Suppressor macrophage treated with lipopolysaccharide for 4 hours (primary cell): ENCODE measurements at places on chromosomes 7 and 10.

GRCh38 chr7:137981668-137982067 is 20.2 kb downstream of the CREB3L2 start:
- DNase-seq, result no peak

- DNase-seq, result no peak
Observed at GRCh38 chr7:121530227-121531174, 134.4 kb upstream of the FAM3C start.

DNA sequence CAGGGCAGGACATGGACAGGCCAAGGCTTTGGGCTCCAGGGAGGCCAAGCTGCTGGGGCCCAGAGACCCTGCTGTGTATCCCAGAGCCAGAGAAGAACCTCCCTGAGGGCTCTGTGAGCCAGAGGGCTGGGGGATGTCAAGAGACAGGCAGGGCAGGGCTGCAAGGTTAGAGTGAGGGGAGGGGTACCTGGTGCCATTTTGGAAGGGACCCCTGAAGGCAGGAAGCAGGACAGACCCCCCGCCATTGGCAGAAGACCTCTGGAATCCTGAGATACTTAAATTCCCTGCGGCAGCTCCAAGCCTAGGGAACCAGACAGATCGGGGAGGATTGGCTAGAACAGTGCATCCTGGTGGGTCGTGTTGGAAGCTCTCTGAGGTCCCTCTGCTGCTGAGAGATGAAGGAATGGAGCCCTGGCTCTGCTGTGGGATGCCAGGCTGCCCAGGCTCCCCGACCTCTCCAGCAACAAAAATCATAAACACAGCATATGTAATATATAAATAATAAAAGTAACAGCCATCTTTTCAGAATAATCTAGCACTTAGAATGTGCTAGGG is 75.0 kb downstream of the LHPP start:
- no peak for DNase-seq

- DNase-seq, result peak; percentile 64
Observed at GRCh38 chr7:77426052-77426404, 9.9 kb upstream of the GSAP start.

DNA sequence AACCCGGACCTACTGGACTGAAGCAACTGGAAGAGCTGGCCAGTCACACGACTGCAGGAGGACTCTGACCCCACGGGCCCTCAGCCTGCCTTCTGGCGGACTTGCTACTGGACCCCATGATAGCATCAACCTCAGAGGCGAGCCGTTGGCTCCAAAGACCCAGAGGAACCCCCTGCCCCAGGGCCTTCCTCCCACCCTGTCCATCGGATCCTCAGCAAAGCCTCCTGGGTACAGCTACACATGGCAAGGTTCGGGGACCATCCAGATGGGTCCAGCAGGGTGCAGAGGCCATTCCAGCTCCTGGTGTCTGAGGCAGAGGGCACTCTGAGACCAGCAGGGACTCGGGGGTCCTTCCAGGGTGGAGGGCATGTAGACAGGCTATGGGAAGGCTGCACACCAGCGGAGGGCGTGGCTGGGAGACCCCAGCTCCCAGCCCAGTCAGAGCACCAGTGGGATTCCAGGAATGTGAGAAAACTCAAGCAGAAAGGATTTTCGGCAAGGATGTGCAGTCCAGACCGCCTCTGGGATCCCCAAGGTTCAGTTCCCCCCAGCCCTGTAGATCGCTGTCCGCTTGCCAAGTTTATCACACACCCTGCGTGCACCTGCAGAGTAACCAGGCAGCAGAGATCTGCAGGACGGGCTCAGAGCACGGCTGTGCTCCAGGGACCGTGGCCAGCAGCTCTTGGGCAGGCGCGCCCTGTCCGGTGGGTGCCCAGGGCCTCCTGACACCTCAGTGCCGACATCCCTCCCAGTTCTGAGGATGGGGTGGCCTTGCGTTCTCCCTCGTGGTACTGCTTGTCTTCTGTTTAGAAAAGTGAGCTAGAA is 89.8 kb upstream of the PPP2R2D start:
- DNase-seq, result no peak

- DNase-seq, result no peak
Observed at GRCh38 chr7:139972029-139972428, 90.7 kb downstream of the PARP12 start.

DNA sequence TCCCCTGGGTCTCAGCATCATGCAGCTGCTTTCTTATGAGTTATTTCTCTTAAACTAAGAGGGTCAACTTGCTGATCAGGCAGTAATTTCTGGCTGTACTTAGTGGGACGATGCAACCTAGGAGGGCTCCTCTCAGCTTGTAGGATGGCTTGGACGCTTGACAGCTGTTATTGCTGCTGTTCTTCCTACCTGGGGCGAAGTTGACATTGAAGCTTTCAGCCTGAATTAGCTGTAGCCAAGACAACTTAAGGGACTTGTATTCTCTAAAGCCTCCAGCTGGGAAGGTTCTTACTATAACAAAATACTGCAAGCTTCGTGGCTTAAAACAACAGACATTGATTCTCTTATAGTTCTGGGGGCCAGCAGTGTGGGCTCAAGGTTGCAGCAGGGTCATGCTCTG is 224.9 kb downstream of the ACTR3B start:
- no peak for DNase-seq

DNA sequence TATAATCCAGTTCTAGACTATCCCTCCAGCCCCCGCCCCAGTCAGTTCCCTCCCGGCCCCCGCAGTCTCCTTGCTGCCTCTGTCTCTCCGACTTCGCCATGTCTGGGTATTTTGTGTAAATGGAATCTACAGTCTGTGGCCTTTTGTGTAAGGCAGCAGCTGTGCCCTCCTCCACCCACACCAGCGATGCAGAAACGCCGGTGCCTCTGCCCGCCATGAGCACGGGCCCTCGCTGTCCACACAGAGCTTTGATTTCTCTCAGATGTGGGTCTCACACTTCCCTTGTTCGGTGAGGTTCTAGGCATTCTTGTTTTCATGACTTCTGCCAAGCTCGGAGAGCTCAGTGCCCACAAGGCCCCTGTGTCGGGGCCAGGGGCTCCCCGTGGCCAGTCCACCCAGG is 37.8 kb downstream of the NKX6-2 start:
- DNase-seq, result no peak

DNA sequence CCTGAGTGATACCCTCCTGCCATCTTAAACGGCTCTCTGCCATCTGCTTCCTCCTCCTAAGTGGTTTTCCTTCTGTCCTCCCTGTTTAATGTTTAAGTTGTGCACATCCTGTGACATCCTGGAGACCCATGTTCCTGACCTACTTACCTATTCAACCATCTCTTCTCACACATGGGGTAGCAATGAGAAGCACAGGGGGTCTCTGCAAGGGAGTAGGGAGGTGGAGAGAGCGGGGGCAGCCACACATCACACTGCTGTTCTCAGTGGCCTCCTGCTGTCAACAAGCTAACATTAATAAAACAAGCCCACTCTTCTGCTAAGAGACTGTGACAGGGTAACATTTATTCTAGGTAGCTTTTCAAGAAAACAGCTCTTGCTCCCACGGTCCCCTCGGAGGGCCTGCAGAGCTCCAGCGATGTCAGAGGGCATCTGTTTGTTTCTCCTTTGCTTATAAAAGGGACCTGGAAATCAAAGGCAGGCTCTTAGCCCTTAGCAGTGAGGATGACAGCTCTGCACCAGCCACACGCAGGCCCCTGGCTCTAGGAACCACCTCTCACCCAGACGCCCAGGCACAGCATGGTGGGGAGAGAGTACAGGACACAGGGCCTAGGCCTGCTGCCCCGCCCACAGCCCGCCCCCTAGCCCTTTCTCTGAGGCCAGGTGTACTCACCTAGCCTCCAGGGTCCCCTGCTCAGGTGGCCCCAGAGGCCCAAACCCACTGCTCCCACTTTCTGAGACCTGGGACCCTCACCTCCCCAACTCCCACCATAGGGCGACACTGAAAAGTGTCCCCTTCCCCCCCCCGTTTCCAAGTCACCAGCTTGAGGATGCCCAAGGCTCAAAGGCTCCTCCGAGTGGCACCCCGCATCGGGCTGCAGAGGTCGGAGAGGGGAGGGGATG is 943 bp upstream of the SLC18A2 start:
- no peak for DNase-seq

DNA sequence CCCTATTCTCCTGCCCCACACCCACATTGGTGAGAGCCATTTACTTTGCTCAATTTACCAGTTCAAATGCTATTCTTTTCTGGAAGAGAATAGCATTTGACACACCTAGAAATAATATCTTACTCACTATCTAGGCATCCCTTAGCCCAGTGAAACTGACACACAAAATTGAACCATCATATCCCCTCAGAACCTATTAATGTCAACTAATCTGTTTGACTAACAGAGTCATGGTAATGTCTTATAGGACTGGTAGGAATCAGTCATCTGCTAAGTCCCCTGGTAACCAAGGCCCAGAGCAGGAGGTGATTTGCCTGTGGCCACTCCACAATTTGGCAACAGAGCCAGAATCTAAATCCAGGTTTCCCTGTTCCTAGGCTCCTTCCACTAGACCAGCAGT is 63.3 kb downstream of the PPP1R3C start:
- DNase-seq, result no peak

DNA sequence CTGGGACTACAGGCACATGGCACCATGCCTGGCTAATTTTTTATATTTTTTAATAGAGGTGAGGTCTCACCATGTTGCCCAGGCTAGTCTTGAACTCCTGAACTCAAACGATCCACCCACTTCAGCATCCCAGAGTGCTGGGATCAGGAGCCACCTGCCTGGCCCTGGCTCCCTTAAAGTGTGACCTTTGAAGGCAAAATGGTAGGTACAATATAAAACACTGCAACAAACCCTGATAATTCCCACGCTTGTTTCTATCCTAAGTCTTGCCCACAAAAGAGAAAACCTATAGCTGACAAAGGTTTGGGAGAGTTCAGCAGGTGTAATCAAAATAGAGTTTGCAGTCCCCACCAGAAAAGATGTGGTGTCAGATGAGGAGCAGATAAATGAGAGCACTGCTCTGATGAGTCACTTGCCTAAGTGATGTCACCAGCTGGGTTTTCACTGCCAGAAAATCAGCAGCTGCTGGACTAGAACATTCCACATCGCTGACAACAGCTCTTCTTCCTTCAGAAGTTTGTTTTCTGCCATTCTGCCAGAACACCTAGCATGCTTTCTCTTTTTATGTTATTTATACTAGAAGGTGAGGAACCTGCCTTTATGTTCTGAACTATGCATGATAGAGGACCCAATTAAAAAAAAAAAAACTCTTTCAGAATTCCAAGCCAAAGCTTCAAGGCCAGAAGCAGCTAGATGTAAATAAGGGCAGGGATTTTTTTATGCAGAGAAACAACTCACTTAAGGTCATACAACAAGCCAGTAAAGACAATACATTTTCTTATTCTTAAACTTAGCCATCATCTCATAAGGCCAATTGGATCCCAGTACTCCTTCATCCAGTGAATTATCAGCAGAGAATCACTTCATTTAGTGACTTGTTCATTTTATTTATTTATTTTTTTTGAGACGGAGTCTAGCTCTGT is 18.0 kb downstream of the PURB start:
- peak; percentile 70 for DNase-seq

DNA sequence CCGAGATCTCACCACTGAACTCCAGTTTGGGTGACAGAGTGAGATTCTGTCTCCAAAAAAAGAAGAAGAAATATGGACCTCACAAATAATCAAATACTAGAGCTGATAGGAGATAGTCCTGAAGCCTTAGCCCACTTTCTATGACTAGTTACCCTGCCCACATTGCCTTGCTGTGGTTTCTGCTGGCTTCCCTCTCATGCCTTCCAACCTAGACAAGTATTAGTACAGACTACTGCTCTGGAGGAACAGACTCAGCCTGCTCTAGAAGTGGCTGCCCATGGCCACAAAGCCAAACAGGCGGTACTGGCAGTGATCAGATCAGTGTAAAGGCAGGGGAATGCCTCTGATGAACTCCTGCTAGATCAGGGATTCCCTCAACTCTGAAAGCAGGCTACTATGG is 89.7 kb upstream of the PRKAR2B start:
- peak; percentile 6 for DNase-seq

DNA sequence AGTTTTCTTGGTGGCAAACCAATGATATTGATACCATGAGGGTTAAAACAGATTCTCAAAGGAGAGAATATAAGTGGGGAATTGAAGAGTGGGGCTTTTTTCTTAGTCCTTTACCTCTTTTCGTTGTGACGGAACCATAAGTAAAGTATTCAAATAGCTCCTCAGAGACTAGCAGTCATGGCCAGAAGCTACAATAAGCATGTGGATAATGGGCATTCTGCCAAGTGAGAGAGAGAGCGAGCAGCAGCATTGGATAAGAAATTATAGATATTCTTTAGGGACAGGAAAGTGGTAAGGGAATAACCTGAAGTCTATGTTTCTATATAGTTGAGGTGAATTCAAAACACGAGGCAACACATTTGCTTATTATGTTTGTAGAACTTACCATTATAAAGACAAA is 235.1 kb downstream of the SEMA3E start:
- DNase-seq, result no peak

DNA sequence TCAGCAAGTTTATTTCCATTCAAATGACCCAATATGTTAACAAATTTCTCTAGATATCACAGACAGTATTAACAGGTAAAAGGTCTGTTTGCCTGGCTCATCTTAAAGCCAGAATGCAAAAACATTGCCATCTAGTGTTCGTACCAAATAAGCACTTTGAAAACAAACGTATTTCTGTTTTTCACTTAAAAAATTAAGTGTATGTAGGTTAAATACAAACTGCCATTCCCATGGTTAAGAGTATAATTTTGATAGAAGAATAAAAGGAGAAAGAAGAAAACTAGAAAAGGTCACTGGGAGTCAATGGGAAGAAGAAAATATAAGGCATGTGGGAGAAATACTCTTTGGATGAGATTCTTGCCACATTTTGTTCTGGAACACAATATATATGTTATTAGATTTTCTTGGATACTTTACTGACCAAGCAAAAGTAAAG is 51.0 kb downstream of the ORC5 start:
- DNase-seq, result peak; percentile 26

GRCh38 chr7:30562498-30562897 is 32.2 kb upstream of the GARS1 start:
- DNase-seq, result no peak

DNA sequence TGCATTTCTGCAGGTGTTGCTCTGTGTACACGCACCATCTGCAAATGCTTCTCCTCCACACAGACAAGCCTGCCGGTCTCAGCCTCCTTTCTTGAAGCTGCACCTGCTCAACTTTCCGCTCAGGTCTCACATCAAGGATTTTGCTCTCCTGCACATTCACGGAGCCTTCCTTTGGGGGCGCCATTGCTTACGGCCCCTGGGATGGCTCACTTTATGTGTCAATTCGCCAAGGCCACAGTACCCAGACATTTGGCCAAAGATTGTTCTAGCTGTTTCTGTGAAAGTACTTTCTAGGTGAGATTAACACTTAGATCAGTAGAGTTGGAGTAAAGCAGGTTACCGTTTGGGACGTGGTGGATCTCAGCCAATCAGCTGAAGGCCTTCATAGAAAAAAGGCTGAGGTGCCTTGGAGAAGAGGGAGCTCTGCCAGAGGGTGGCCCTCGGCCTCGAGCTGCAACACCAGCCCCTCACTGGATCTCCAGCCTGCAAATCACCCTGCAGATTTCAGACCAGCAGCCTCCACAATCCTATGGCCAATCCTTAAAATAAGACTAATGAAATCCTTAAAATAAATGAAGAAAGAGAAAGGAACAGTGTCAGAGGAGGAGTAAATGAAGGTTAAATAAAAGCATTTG is 39.9 kb upstream of the PPP2R2D start:
- no peak for DNase-seq

- no peak for DNase-seq
Observed at GRCh38 chr10:42998481-42999384, 78.1 kb upstream of the RET start.

- no peak for DNase-seq
Observed at GRCh38 chr10:102538811-102539210, 35.0 kb downstream of the SUFU start.

GRCh38 chr7:7051206-7051877 is 131.0 kb upstream of the C1GALT1 start:
- DNase-seq, result peak; percentile 41

GRCh38 chr7:151707105-151707469 is 169.8 kb downstream of the PRKAG2 start:
- DNase-seq, result no peak

GRCh38 chr7:44348300-44348699 is 22.9 kb upstream of the CAMK2B start:
- peak; percentile 15 for DNase-seq
